ENCODE measurements at places on chromosomes 3 and 15.

- DNase-seq = no peak
Observed at GRCh38 chr15:27036210-27036609, 65.2 kb downstream of the GABRG3 start.

DNA sequence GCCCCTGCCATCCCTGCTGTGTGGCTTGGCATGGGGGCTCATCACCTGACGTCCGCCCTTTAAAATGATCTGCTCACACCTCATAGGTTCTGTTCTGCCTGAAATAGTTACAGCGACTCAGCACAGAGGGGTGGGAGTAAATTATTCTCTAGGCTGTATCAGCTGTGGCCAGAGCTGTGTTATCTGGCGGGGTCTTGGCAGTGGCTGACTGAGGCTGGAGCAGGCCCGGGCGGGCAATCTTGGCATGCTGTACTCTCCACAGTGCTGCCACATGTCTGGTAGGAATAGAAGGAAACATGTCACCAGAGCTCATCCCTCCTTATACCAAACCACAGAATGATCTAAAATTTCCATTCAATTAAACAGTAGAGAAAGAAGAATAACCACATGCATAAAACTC is 499.9 kb upstream of the LMCD1 start:
- no peak for DNase-seq

DNA sequence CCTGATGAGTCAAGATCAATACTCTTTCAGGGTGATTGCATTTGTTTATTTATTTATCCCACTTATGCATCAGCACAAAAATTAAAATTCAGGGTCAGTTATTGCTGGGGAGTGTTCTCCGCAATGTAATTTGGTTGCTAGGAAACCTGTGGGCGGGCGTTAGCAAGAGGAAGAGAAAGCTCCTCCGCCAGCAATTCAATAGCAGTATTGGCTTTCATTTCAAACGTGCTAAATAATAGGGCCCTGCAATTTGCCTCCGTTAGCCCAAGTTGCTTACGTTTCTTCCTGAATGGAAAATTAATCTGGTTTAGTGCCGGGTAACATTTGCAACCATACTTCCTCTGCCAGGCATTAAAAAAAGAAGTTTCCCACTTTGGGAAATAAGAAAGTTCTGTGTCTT is 35.5 kb upstream of the PLCL2 start:
- peak; percentile 64 for DNase-seq

- no peak for DNase-seq
Observed at GRCh38 chr3:29936054-29936453, 655.2 kb downstream of the RBMS3 start.

DNA sequence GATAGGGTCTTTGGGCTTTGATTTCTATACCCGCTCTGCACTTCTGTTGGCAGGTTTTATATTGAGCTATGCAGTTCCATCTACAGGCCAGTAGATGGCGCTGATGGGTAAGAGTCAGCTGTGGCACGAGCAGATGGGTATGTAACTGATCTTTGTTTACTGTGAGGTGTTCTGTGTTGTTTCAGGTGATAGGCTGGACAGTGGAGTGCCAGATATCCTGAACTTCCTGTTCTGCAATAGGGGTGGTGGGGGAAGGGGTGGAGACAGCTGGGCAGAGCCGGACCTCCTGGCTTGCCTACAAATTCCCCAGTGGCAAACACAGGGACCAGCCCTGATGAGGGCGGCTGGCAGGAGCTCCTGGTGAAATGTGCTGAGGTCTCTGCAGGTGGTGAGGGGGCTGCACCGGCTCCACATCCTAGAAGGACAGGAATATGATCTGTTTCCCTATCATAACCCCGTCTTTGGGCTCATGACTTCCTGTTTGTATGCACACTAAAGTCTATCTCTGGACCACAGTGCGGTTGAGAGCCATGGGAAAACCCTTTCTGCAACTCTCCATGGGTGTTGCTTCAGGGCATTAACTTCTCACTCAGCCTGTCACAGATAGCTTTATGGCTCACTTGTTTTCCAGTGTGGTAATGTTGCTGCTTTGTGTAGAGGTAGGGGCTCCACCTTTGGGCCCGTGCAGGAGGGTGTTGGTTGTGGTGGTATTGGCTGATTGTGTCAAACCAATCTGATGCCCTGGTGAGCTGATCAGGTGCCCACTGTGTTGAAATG is 13.4 kb upstream of the FAM98B start:
- peak; percentile 59 for DNase-seq

DNA sequence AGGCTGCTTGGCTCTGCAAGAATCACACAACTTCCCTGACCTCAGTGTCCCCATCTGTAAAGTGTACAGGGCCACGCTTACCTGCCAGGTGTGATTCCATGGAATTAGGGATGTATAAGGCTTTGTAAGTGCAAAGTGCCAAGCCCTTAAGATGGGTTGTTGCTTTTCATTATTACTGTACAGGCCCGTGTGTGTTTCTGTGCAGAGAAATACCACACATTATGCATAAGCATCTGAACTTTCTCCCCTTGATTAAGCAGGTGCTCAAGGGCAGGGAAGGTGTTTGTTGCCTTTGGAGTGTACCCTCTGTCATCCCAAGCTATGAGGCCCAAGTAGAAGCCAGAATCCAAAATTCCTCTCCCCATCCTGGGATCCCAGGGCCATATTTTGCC is 13.6 kb upstream of the HRH1 start:
- no peak for DNase-seq

- no peak for DNase-seq
Observed at GRCh38 chr3:168709073-168709472, 613.3 kb upstream of the GOLIM4 start.

DNA sequence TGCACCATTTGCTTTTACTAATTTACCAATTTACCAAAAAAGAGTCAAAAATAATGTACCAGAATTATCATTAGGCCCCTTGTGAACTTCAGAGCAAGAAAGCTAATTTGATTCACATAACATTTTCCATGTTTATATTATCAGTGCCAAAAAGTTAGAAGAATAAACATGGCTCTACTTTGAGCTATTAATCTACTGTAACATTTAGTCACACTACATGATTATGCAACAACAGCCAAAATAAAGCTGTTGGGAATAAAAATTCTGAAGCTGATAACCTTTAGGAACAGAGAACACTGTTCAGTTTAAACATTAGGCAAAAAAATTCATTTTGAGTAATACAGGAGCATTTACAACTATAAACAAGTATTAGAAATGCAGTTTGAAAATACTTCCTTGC is 63.6 kb downstream of the PROS1 start:
- DNase-seq = no peak
